Stimulated activated CD8-positive, alpha-beta memory T cell treated with anti-CD3 and anti-CD28 coated beads, Interleukin-2, amount 100 ng/mL, for 48 hours (primary cell): ENCODE measurements at places on chromosomes 2 and 18.

DNA sequence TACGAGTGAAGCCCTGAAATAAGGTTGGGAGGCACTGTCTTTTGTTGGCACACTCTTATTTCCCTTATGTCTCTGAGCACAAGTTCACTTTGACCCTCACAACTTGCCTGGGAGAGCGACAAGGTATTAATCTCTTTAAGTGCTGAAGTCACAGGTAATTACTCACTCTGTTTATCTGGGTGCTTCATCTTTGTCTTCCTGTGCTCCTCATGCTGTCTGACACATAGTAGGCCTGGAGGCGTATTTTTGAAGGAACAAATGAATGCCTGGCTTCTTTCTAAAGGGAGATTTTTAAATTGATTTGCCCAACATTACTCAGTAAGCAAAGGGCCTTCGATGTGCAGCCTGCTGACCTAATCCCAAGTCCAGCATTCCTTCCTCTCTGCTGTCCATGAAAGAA, 507.1 kb upstream of the TNP1 start:
- no peak for DNase-seq

DNA sequence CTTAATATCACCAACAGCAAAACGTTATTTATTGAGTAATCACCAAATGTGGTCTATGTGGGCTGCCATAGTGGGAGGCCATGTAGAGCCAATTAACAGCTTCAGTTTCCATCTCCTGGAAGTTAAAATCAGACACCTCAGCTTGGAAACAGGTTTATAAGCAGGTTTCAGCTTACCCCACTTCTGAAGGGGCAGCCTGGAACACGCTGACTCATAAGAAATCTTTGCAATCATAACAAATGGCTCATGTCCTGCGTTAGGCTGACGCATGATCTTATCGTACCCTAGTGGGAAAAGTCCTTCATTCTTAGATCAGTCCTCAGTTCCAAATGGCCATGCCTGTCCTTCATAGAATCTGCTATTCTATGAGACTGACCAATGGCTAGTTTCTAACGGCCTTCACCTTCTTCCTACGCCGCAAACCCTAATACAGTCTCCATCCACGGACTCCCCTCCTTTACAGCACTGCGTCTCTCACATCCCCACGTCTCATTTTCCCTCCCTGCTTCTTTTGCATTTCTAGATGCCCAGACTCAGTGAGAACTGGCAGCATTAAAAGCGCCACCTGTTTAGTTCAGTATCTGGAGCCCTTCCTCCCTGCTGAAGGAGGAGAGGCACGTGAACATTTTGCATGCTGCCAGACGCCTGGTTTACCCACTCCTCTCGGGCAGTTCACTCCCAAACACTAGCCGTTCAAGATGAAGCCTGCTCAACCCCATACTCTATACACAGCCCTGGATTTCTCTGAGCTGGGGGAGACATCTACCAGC, 24.2 kb upstream of the BZW1 start:
- no peak for DNase-seq

DNA sequence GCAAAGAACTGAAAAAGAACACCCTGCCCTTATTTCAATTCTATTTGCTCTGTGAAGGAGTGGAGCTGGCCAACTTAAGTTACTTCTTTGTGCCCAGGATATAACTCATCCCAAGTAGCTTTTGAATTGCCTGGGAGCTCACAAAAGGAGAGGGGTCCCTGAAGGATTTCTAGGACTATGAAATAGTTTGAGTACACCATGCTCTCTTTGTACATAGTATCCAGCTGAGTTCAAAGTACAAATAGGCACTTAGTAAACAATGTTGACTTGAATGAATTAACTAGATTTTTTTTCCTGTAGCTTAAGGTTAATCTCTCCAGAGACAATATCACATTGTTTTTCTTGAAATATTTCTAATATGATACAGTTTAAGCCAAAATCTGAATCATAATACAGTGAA, 47.7 kb downstream of the ZC3H15 start:
- no peak for DNase-seq

DNA sequence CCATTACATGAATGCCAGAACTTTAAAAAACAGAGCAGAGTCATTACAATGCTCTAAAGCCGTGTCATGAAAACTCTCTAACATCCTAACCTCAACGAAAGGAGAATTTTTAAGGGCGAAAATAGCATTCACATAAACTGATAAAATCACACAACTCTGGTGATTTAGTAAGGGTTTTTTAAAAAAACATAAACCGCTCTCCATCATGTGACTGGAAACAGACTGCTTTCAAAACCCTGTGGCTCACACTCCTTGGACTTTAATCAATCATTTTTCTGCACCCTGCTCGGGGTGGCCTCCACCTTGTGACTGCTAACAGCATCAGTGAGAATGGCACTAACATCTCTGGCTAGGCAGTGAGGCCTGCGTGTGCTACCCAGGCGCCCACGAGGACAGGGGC, 12.1 kb downstream of the DOCK10 start:
- no peak for DNase-seq

- no peak for DNase-seq
Observed at GRCh38 chr18:67995769-67996168, 479.2 kb upstream of the DSEL start.

DNA sequence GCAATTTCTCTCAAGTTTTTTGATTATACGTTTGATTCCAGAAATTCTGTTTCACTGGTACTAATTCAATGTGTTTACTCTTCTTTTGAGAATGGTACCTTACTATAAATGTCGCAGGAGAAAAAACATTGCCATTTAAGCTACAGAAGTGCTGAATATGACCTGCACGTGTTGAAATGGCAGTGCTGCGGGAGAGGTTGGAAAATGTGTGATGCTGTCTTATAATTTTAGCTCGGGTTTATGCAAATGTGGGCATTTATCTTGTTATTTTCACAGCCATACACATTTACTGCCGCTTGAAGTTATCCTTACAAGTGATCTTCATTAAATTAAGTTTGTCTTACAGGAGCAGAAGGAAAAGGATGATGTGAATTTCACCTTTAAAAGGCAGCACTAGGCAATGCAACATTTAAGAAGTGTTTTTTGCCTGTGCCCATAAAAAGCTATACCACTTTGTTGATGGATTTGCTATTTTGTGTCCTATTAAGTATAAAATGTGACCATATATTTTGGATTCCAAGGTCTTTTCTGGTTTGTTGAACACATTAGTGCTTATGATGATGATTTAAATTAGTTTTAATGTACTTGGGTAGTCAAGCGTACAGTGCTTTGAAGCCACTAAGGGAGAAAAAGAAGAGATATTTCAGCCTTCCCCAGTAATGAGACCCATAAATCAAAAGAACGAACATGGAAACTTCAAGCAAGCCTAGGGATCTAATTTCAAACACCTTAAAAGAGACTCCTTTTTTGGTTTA, 112.1 kb downstream of the LTBP1 start:
- no peak for DNase-seq

DNA sequence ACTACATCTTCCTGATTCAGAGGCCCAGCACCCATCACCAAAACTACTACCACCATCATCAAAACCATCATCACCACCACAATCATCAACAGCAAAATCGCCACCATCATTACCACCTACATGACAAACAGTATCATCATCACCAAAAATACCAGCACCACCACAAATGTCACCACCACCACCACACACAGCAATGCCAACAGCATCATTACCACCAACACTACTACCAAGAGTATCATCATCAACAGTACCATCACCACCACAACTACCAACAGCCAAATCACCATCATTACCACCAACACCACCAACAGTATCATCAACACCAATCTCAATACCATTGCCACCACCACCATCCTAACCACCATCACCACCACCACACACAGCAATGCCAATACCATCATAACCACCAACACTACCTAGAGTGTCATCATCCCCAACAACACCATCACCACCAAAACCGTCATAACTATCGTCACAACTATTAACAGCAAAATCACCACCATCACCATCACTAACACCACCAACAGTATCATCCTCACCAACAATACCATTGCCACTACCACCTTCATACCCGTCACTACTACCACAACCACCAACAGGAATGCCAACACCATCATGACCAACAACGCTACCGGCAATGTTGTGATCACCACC, 64.6 kb upstream of the TEX51 start:
- no peak for DNase-seq

GRCh38 chr2:224038830-224039079, 331 bp downstream of the SERPINE2 start:
- no peak for DNase-seq

DNA sequence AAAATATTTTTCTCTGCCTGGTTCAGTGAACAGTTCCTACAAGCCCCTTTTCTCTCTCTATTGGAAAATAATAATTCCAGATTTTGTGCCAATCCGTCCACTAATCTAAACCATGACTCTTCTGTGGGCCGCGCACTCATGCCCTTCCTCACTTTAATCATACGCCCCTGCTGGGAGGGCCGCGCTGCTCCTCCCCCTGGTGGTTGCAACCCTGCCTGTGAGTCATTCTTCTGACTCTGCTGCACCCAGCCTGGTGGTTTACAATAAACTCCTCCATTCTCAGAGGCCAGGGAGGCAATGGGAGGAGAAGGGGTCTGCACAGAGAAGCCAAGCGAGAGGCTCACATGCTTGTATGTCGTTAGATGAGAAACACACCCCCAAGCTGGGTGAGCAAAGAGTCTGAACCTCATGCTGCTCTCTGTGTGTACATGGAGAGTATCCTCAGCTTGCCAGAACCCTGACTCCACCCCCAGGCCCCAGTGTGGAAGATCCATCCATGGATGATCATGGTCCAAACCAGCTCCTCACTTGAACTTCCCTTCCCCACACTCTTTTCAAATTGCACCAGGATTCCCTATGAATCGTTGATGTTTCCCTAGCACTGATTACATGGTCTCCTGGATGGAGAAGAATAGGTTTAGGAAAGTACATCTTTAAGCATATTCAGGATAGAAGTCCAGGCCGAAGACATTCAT, 228.9 kb downstream of the ANKRD30B start:
- no peak for DNase-seq

GRCh38 chr2:64404002-64404731, 49.8 kb upstream of the LGALSL start:
- no peak for DNase-seq
